ENCODE measurements at places on chromosomes 7 and 10.

DNA sequence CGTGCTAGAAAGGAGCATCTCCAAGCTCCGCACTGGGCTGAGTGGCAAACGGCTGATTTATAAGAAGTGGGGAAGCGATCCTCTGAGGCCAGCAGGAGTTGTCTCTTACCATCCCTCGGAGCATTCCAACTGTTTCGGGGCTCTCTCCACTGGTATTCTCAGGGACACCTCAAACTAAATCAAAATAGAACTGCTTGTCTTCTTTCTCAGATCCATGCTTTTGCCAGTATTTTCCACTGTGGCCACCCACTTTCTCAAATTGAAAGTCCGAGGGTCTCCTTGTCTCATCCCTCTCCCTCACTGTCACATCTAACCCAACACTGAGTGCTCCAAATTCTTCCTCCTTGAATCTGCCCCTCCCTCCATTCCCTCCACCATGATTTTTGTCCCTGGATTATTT, 83.2 kb upstream of the LEP start:
- no peak for DNase-seq

GRCh38 chr7:87628780-87629569, 777 bp downstream of the RUNDC3B start:
- DNase-seq: peak; percentile 20

GRCh38 chr10:122078326-122078725, 89.4 kb downstream of the TACC2 start:
- no peak for DNase-seq

- no peak for DNase-seq
These were observed 14.4 kb downstream of the COL28A1 start for GRCh38 chr7:7521259-7521658.

- no peak for DNase-seq
These were observed 13.9 kb downstream of the MYO1G start for GRCh38 chr7:44964831-44965440.

GRCh38 chr10:27525819-27526218, 21.7 kb downstream of the RAB18 start:
- no peak for DNase-seq

GRCh38 chr7:102926783-102927140, 14.0 kb downstream of the LRRC17 start:
- DNase-seq: no peak

GRCh38 chr10:15339892-15340291, 31.2 kb downstream of the FAM171A1 start:
- DNase-seq: no peak

- DNase-seq: no peak
These were observed 56.3 kb downstream of the SFMBT2 start for GRCh38 chr10:7354330-7355047.

DNA sequence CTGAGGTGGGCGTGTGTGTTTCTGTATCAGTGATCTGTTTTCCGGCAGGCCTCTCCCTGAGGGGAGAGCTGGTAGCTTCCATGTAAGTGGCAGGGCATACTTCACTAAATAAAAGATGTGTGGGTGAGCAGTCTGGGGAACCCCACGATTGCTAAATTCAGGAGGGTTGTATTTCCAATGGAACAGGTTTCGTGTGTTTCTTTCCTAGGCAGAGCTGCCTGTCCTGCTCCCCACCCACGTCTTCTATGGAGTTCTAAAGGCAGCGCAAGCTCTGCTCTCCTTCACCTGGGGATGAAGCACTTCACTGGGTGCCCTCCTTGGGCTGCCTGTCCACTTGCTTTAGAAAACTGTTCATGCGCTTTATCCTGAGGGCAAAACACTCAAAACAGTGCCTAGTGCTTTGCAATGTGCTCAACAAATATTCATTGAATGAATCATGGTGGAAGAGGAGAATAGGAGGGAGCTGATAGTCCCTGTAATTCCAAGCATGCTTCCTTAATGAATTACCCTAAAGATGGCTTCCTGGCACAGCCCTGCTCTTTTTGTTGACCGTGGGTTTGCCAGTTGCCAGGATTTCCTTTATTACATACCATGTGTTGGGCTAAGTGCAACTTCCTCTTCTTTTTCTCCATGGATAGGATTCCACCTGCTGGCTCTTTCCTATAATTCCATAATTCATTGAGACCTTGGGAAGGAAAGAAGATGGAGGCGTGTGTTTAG, 50.6 kb upstream of the SRPK2 start:
- no peak for DNase-seq

GRCh38 chr10:79582096-79582495, 21.9 kb upstream of the SFTPA2 start:
- DNase-seq: no peak

- no peak for DNase-seq
These were observed 311.2 kb downstream of the RNLS start for GRCh38 chr10:88271761-88272543.

GRCh38 chr10:72037811-72038210, 50.5 kb downstream of the SPOCK2 start:
- DNase-seq: no peak

DNA sequence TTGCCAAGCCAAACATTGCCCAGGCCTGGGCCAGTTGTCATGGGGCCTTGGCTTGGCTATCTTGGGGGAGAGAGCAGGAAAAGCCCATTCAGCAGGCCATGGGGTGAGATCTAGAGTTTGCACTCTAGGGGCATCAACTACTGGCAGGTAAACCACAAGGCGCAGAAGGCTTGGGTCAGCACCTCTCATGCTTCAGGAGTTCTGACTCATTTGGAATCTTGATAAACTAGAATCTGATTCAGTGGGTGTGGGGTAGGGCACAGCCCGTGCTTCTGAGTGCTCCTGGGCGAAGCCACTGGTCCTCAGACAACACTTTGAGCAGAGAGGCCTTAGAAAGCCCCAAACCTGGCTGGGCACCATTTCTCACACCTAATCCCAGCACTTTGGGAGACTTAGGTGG, 81.1 kb downstream of the RGS10 start:
- no peak for DNase-seq

- no peak for DNase-seq
These were observed 18.2 kb downstream of the CYP17A1 start for GRCh38 chr10:102819054-102819453.

GRCh38 chr10:122152544-122152943, 118.6 kb upstream of the BTBD16 start:
- DNase-seq: no peak

- DNase-seq: no peak
These were observed 829.0 kb downstream of the TNS3 start for GRCh38 chr7:46752881-46753366.

- DNase-seq: no peak
These were observed 42.2 kb upstream of the C10orf90 start for GRCh38 chr10:126712681-126713080.

DNA sequence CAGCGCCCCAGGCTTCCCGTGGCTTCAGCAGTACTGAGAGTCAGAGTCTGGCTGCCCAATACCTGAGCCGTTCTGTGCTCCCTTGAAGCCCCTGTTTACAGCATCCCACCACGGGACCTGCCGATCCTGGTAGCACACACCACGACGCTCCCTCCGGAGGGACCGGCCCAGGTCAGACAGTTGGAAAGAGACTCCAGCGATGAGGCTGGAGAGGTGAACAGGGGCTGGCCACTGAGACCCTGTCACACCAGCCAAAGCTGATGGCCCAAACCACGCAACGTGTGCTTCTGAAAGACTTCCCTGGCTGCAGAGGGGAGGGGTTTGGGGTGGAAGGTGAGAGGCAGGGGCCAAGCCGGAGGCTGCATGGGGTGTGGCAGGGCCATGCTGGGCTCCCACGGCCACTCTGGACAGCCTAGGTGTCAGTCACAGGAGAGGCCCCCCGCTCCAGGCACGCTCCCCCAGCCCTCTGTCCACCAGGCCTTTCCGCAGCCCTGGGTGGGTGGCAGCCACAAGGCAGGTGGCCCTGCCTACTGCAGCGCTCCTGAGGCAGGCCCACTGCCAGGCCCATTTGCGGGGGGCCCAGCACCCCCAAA, 140.2 kb upstream of the CHST15 start:
- no peak for DNase-seq

DNA sequence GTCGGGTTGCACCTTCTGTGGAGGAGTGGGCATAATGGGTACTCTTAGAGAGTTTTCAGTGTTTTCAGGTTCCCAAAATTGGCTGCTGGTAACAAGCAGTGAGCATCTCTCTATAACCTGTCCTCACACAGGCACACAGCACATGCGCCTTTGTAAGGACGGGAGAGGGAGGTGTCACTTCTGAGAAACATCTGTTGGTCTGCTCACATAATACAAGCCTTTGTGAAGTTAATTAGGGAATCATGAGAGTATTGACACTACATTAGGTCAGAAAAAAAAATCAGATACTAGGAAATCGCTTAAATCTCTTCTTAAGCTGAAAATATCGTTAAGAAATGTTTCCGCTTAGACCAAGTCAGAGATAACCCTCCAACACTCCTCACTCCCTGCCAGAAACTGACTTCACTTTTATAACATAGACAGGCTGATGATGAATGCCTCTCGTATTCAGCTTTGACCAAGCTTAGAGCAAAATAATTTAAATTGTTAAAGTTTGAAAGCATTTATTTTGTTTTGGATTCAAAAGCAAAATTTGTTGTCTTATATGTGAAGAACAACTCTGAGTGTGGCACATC, 769.7 kb downstream of the TNS3 start:
- no peak for DNase-seq

DNA sequence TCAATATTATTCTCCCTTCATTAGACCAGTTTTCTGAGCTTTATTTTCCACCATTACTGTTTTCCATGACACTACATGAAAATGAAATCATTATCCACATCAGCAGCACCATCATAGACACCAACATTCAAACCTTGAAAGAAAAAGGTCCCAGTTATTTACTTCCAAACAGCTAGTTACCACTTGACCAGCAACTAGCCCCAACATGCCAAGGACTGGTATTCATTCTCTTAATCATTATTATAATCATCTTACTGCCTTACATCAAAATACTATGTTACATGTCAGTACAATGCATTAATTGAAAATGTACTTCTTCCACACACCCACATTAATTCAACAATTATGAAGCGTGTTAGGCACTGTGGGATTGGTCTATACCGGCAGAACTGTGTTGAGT, 199.4 kb downstream of the TSPAN12 start:
- no peak for DNase-seq

DNA sequence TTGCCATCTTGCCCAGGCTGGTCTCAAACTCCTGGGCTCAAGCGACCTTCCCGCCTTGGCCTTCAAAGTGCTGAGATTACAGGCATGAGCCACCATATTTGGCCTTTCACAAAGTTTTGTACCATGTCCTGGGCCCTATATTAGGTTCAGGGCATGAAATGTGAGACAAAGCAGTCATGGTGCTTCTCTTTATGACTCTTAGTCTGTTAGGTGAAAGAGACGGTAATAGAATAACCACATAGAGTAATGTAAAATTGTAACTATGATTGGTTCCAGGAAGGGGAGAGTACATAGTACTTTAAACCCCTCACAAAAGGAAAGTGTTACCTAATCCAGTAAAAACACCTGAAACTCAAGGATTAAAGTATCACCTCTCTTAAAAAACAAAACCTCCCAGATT, 144.7 kb downstream of the SPAG6 start:
- DNase-seq: no peak

DNA sequence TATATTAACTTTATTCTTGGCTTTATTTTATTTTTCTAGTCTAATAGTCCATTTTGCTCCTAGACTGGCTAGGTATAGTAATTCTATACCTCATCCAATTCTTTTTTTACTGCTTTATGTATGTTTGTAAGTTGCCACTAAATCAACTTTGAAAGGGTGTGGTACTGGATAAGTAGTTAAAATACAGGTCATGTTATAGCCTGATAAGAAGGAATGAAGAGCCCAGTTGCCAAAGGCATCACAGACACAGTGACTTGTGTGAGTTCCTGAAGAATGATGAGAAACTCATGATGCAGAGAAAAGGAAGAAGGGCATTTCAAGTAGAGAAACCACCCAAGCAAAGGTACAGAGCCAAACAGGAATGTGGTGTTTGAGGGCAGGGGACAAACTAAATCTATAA, 27.3 kb downstream of the NAPEPLD start:
- no peak for DNase-seq

GRCh38 chr10:132279873-132280645, 27.7 kb downstream of the STK32C start:
- DNase-seq: no peak

DNA sequence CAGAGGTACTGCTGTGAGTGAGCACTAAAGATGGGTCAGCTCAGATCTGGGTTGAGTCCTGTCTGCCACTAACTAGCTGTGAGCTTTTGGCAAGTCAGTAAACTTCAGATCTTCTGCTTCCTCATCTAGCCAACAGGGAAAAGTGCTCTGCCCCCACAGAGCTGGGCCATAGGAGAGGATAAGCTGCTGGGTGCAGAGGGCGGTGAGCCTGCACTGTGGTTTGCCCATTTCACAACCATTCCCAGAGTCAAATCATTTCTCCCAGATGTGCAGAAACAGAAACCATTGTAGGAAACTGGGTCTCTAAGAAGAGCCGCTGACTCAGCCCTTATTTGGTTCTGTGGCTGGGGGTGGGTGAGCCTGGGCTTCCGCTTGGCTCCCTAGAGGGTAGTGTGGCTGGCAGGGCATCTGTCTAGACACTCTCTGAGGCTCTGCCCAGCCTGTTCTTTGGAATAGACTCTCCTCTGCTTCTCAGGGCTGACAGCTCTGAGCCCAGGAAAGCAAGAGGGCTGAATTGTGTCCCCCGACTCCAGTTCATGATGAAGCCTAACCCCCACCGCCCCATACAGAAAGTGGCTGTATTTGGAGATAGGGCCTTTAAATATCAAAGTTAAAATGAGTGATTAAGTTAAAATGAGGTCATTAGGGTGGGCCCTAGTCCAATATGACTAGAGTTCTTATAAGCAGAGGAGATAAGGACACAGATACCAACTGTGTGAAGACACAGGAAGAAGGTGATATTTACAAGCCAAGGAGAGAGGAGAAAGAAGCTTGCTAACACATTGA, 29.5 kb upstream of the ARHGAP22 start:
- DNase-seq: no peak

DNA sequence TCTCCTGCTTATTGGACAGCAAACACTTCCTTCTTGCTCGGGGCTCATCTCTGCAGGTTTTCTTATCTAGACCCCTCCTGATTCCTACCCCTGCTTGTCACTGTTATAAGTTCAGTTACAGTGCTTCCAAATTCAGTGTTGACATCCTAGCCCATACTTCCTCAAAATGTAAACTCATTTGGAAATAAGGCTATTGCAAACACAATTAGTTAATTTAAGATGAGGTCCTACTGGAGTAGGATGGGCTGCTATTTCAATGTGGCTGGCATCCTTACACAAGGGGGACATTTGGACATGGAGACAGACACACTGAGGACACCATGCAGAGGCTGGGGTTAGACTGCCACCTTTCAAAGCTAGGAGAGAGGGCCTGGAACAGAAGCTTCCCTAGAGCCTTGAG, 85.2 kb upstream of the NPVF start:
- no peak for DNase-seq

GRCh38 chr10:77647543-77648293, 10.1 kb upstream of the KCNMA1 start:
- no peak for DNase-seq

GRCh38 chr10:110163192-110163773, 44.1 kb upstream of the MXI1 start:
- DNase-seq: peak; percentile 8

DNA sequence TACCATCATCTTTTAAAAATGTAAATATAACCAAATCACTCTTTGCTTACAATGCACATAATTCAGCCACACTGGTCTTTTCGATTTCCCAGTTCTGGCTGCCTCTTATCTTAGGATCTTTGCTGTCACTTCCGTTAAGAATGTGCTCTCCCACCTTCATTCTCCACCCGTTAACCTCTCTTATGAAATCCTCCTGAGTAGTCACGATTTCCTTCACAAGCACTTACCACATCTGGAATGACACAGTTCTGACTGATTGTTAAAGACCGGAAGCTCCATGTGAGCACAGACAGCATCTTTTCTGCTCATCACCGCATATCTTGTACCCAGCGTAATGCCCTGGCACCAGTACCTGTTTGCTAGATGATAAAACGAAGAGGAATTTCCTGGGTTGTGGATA, 84.3 kb downstream of the CUL2 start:
- DNase-seq: no peak
